ENCODE measurements at places on chromosomes 4 and X.

DNA sequence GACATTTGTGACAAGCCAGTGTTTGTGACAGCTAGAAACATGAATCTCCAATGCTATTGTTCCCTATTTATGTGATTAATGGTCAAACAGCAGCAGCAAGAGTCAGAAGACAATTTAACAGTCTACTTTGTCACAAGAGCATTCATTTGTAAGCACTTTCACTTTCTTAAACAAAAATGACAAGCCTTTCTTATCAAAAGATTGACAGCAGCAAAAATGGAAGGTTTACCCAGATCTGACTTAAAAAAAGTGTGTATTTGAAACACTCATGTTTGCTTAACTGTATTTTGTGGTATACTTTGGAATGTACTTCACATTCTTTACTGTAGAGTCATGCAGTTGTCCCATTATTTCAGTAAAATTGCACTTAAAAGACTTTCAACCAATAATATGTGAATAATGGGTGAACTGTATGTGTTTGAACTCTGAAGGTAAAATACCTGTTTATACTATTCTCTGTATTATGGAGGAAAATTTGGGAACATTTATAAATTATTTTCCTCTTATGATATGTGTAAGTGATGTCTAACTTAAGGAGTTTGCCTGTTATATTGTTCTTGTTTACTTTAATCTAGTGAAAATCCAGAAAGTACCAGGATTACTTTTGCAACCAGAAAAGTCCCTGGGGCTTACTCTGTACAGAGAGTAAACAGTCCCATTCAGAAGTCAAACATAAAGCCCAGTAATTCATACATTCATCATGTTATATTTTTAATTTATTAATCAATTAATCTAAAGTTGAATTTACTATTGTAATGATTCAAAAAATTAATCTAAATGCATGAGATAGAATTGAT is 314.9 kb upstream of the TRAM1L1 start:
- peak; percentile 6 for DNase-seq

GRCh38 chrX:110419512-110419911 is 60.9 kb downstream of the RTL9 start:
- DNase-seq: no peak

DNA sequence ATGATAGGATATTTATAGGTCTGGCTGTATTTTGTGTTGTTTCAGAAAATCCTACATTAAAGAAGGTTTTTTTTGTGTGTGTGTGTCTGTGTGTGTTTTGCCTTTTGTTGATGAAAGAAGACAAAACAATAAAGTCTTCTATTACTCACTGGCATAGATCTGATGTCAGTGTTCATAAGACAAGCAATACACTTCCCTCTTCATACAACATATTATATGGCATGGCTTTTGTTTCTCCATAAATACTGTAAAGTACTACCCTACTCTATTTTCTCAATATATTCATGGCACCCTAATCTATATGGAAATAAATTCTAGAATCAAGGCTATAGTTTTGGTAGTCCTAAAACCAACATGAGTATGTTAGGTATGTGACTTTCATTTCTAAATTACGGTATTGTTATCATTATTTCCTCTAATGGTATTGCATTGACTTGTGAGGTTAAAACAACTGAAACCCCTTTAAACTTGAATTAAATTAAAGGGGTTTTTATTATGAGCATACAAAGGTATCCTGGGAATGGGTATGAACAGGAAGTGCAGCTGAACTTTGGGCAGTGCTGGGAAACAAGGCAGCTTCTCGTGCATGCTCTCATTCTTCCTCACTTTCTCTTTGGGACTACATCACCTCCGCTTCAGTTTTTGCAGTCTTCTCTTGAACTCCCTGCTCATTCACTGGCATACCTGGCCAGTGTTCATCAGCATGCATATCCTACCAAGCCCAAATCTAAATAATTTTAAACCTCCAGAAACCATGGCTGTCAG is 70.5 kb upstream of the PRSS48 start:
- DNase-seq: no peak

- no peak for DNase-seq
Measured at GRCh38 chr4:125346616-125347015, 31.9 kb downstream of the FAT4 start.

GRCh38 chrX:63754860-63755579 is 30.0 kb downstream of the ARHGEF9 start:
- DNase-seq: peak; percentile 79

All from dermis microvascular lymphatic vessel endothelial cell (primary cell).